Kidney glomerular epithelial cell (primary cell): ENCODE measurements at places on chromosomes 4 and X.

GRCh38 chr4:92014067-92014466 is 289.7 kb upstream of the GRID2 start:
- no peak for DNase-seq

DNA sequence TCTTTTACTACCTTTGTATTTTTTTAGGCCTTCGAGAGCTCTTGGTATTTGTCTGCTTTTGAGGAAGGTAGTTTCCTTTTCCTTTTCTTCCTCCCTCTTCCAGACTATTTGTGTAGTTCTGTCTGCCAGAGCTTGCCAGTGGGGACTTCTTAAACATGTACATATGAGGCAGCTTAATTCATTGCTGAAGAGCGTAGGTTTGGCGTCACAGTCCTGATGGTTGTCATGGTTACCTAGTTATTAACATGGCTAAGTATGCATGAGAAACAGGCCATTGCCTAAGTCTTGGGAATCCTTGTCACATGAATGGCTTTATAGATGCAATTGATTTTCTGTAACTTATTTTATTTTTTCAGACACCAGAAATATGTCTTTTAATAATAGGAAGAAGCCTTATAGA is 48.5 kb upstream of the ARMCX2 start:
- no peak for DNase-seq

GRCh38 chr4:147409350-147409749 is 71.5 kb upstream of the EDNRA start:
- DNase-seq: no peak

DNA sequence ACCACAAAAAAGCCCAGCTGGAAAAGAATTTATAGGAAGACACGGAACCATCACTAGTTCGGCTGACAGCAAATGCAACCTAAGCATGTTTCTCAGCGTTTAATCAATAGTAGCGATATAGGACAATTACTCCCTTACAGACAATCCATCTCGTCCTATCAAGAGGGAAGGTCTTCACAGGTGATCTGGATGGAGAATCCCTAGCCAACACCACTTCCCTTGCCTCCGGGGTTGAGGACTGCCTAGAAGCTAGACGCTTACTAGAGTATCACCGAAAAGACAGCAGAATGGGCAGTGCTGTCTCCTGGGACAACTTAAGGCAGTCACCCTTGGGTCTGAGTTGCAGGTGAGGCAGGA is 32.1 kb upstream of the MAML3 start:
- no peak for DNase-seq

GRCh38 chr4:16582036-16582435 is 316.4 kb downstream of the LDB2 start:
- no peak for DNase-seq
